ENCODE measurements at places on chromosomes 4 and X.
A peak's percentile ranks its signal among the peaks of the same experiment; 100 is the strongest.

DNA sequence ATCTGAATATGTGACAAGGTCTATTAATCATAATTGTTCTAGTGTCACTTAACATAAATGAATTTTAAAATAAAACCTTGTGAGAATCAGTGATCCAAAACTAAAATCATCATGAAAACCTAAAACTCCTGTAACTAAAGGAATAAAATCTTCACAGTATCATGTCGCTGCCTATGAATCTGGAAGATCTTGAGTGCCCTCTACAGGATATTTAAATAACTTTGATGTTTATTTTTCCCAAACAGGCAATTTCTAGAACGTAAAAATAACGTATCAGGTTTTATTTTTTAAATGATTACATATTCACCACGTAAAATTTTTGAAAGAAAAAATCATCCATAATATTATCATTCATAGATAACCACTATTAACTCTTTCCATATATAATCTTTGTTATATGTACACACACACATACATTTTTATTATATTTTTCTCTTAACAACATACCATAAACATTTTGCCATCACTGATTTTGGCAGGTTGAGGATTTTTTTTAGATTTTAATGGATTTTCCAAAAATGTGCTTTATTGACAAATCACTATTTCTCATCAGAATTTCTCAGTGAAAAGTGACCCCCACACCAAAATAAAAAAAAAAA, 79.6 kb downstream of the COMMD8 start:
- DNase-seq, result no peak

DNA sequence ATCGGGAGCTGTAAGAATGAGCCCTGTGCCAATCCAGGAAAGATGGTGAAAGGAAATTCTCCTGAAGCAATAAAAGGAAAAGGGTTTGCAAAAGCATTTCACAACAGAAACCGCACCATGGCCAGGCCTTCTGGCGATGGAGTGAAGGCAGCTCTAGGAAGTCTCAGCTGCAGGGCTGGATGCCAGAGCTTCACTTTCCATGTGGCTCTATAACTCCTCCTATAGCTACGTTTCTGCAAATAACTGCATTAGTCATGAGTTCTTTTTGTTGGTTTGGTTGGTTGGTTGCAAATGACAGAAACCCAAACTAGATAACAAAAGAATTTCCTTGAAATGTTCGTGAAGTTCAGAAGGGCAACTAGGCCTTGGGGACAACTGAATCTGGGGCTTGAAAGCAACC, 84.6 kb downstream of the RELL1 start:
- DNase-seq, result peak; percentile 19

- DNase-seq, result no peak
Observed at GRCh38 chr4:141195095-141195707, 25.5 kb upstream of the ZNF330 start.

DNA sequence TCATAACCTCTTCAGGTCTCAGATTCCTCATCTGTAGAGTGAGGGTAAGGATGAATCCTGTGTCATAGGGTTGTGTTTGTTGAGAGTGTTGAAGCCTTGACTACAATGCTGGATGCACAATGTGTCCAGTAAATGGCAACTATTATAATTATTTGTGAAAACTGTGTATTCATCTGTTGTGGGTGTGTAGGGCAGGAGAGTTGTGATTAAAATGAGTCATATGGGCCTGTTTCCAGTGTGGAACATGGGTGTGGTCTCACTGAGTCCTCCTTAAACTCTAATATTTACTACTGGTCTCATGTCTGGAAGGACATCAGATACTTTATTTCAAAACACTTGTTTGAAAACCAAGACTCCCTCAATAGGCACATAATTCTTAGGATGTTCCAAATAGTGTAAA, 208.5 kb upstream of the CASK start:
- DNase-seq, result no peak

DNA sequence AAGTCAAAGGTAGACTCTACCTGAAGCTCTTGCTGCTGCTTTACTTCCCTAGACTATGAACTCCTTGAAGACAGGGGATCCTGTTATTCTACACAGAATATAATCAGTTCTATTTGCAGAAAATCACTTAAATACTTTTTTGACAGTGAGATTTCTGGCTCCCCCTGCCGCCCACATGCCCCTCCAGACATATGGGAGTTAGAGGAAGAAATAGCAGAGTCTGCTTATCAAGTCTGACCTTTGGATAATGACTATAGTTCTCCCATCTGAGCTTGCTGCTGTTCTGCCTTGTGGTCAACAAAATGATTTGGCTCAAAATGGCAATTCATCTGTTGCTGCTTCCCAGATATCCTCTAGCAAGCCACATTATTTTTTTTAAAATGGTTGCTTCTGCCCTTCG, 101.1 kb downstream of the ENOX2 start:
- no peak for DNase-seq

DNA sequence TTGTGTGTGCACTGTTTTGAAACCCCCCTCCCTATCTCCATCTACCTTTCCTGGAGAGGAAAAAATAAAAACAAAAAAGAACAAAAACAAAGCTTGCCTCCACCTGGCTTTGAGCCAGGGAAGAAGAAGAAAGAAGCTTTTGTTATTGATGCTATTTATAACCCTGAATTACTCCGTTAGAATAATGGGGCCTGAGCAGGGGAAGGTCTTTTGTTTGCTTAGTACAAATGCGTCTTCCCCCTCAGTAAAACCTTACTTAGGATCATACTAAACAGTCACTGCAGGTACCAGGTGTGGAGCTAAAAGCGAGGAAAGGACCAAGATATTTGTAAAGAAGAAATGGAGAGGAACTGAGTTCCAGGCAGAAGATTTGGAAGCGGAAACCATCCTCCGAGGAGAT, 352.1 kb downstream of the KCNIP4 start:
- DNase-seq, result no peak

DNA sequence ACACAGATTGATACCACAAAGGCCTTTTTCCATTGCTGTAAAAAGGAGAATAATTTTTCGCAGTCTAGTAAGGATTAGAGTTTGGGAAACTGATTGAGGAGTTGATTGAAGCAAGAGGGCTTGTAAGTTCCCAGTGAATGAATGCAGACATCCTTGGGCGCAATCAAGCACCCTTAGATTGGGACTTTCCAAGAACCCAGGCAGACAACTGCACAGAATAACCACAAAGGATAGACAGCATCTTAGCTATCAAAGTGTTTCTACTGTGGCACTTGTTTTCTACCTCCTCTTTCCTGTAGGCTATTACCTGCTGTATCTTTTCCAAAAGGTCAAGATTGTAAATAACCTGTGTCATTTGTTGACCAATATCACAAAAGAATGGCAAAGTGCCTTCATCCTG, 2.6 kb downstream of the COX18 start:
- no peak for DNase-seq

DNA sequence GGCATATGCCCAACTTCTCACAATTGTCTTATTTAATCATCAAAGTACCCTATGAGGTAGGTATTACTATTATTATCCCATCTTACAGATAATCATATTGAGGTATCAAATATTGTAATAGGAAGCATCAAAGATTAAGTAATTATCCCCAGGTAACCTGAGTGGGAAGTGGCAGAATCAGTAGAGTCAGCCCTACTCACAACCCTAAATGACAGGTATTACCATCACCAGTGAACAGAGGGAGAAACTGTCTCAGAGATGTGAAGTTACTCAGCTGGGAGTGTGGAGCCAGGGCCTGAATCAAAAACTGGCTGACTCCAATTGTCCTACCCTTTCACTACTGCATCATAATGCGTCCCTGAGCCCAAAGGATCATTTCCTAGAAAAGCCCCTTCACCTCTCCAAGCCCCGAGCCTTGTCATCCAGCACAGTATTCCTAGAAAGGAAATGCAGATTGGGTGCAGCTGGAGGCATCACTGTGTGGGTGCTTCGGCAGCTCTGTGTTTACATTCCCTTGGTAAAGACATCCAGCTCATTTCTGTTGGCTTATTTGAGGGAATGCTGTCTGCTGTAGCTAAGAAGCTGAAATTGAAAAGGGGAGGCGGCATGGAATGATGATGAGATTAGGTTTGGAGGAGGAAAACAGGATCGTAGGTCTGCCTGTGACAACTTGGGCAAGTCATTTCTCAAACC, 72.8 kb downstream of the DHX15 start:
- peak; percentile 22 for DNase-seq

DNA sequence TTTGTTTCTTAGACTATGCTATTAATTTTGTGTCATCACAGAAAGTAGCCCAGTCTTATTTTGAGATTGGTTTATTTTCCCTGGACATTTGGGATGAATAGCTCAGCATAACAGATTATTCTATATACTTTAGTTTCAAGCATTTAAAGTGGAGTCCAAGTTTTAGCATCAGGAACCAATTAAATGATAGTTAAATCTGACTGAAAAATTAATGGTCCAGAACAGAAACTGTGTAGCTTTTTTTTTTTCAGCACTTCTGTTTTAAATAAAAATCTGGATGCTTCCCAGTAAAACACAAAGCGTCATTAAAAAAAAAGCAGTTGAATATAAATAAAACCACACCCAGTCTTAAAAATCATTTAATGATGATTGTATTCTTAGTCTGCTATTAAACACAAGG, 59.4 kb upstream of the PITX2 start:
- no peak for DNase-seq

DNA sequence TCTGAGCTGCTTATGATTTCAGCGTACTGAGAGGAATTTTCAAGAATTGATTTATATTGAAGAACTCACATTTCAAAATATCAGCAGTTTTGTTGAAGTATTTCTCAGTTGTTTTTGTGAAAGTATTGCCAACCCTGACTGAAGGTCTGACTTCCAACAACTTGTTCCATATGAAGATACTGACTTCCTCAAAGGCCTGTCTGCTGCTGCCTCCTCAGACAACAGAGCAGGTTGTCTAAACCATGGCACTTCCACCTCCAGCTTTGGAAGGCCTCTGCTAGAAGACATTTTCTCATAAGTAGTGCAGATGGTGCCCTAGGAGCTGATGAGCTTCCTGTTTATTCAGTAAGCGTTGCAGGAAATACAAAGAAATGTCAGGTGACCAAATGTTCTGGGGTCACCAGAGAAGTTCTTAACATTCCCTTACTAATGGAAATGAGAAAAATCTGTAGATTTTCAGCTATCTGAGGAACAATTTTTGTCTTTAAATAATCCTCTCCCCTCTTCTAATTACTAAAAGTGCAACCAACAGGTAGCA, 28.8 kb downstream of the FGF2 start:
- DNase-seq, result no peak

DNA sequence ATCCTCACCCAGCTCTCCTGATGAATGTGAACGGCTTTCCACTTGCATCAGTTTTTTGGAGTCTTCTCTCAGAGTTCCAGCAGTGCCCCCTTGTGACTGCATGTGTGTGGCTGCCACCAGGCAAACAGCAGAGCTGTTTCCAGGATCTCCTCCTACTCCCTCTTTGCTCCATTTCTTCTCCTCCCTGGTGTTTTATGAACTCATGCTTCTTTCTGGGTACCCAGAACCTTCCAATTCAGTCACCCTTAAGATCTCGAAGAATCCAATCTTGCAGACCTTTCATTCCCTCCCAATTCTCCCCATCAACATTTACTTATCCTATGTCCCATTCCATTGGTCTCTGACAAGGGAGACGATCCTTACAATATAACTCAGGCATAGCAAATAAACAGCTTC, 6.8 kb upstream of the TCEANC start:
- no peak for DNase-seq

- DNase-seq, result no peak
Observed at GRCh38 chr4:112053825-112054350, 91.4 kb upstream of the FAM241A start.

DNA sequence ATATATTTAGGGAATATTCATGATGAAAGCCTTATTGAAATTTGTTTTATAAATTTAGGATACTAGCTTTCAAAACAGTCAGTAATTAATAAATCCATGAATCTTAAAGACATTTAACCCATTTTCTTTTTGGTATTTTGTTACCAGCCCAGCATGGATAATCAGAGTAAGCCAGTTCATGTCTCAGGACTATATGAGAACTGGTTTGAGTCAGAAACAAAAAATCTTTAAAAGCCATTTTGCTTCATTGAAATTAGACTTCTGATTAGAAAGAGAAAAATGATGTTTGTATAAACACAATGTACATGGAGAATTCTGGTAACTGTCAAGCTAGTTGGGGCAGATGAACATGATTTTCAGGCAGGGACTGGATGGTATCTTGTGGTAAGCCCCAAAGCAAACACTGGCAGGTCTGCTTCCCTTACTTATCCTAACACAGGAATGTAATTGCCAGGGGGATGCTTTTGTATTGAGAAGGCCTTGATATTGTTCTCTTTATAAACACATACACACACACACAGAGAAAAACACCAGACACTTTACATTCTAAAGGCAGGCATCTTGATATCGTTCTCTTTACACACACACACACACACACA, 9.4 kb downstream of the ARHGAP10 start:
- DNase-seq, result peak; percentile 60

- no peak for DNase-seq
Observed at GRCh38 chrX:108316456-108316855, 121.8 kb downstream of the COL4A6 start.

DNA sequence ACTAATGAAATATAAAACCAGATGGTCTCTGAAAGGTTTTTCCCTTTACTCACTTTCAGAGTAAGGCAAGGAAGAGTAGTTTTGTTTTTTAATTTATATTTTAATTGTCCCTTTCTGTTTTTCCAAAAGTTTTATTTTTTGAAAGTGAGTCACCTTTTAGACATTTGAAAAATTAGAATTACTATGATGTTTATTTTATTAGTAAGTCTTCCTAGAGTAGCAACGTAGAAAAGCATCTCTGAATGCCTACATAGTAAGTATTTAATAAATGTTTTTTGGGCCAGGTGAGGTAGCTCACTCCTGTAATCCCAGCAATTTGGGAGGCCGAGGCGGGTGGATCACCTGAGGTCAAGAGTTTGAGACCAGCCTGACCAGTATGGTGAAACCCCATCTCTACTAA, 51.1 kb downstream of the TET2 start:
- no peak for DNase-seq

GRCh38 chr4:128388352-128388630, 100.7 kb upstream of the PGRMC2 start:
- DNase-seq, result no peak

DNA sequence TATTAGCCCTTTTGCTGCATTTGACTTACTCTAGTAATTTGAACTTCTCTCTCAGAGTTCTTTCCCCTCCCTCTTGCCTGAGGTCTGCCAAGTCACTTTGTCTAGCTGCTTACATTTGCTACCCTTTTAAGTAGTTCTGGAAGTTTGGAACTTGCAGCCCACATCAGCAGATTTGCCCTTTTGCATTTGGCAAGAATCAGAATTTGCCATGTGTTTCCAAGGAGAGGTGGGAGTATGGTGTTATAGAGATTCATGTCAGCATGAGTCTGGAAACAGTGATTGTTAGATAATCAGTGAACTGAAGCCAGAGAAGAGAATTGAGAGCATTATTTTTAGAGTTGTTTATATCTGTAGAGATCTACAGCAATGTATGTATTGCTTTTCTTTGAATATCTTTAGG, 52.1 kb downstream of the KLHL34 start:
- no peak for DNase-seq

GRCh38 chr4:104726002-104726401, 231.3 kb upstream of the CXXC4 start:
- no peak for DNase-seq

GRCh38 chr4:182885022-182885737, 32.0 kb downstream of the DCTD start:
- no peak for DNase-seq

DNA sequence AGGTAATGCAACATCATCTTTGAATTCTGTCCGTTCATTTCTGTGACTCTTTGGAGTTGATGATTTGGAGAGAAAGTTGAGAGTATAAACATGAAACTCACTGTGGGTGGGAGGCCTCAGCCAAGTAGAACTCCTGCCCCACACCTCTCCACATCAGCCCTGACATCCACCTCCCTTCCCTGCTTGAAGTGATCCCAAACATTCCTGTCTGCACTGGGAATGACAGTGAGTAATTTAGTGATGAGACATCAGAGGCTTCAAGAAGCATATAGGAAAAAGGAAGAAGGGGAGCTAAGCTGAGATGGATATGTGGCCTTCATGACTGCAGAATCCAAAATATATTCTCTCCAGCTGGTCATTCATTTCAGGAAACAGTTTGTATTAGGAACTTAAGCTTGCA, 151.8 kb downstream of the SPATA18 start:
- DNase-seq, result no peak
